ENCODE measurements at places on chromosomes 4 and X. TPM values are rescaled to one million over a fixed set of nuclear protein-coding genes. Genes with fewer than 3 reads are reported as not detected.

The GSX2 gene
- not detected for total RNA-seq

The ZXDA gene
- 1.7 TPM for total RNA-seq

The PIN4 gene
- total RNA-seq: 9.7 TPM

The ZCCHC4 gene
- total RNA-seq: 8.6 TPM

The CXCL1 gene
- 17.7 TPM for total RNA-seq

The CLDN22 gene
- total RNA-seq: not detected

The TMPRSS11D gene
- total RNA-seq: not detected

The IGSF1 gene
- not detected for total RNA-seq

The OPRPN gene
- total RNA-seq: not detected

The DIAPH2 gene
- total RNA-seq: 12.4 TPM

The SORBS2 gene
- not detected for total RNA-seq

The RNF212 gene
- 1.6 TPM for total RNA-seq

The CLTRN gene
- total RNA-seq: 0.18 TPM

The RNF128 gene
- total RNA-seq: 0.18 TPM

The PCSK1N gene
- 0.53 TPM for total RNA-seq

The HTR2C gene
- not detected for total RNA-seq

The CABS1 gene
- total RNA-seq: not detected

The FRMD7 gene
- total RNA-seq: not detected

The CXorf65 gene
- not detected for total RNA-seq

The FGA gene
- not detected for total RNA-seq

The SLC26A1 gene
- not detected for total RNA-seq

The IGFBP7 gene
- total RNA-seq: 415 TPM

The ZNF711 gene
- total RNA-seq: 0.29 TPM

The OTUD6A gene
- not detected for total RNA-seq

The SLC38A5 gene
- 76.1 TPM for total RNA-seq

The BGN gene
- 4.3 TPM for total RNA-seq

The CXCL10 gene
- total RNA-seq: not detected

The ARMCX5 gene
- 12.4 TPM for total RNA-seq

The L1CAM gene
- total RNA-seq: 19.0 TPM

The UGT2B17 gene
- total RNA-seq: not detected
